Activated CD4-positive, alpha-beta memory T cell treated with anti-CD3 and anti-CD28 coated beads for 36 hours (primary cell): ENCODE measurements at places on chromosomes 11 and 22.

- H3K27me3 ChIP-seq, result peaks cover 41% of the 10 kb centered on the region
- peaks cover 2% of the 10 kb centered on the region for H3K4me1 ChIP-seq
- no peak for DNase-seq
- no peak overlapping the region for H3K27ac ChIP-seq
- no peaks in the 10 kb centered on the region for H3K36me3 ChIP-seq
- H3K4me3 ChIP-seq, result no peak overlapping the region
Measured at GRCh38 chr22:44542561-44543222, 44.7 kb upstream of the RTL6 start.

- DNase-seq, result no peak
- no peaks in the 10 kb centered on the region for H3K36me3 ChIP-seq
- no peak overlapping the region for H3K4me3 ChIP-seq
- no peak overlapping the region for H3K27ac ChIP-seq
Measured at GRCh38 chr11:77175021-77175842, 47.2 kb downstream of the MYO7A start.

- DNase-seq, result no peak
- H3K4me1 ChIP-seq, result no peaks in the 10 kb centered on the region
- no peaks in the 10 kb centered on the region for H3K27me3 ChIP-seq
- no peak overlapping the region for H3K4me3 ChIP-seq
- no peak overlapping the region for H3K27ac ChIP-seq
Measured at GRCh38 chr11:27022659-27023251, 17.9 kb upstream of the BBOX1 start.

- no peaks in the 10 kb centered on the region for H3K36me3 ChIP-seq
- no peak overlapping the region for H3K27ac ChIP-seq
- no peak overlapping the region for H3K4me3 ChIP-seq
- peaks cover 4% of the 10 kb centered on the region for H3K4me1 ChIP-seq
- H3K27me3 ChIP-seq, result no peaks in the 10 kb centered on the region
- no peak for DNase-seq
Measured at GRCh38 chr11:88831303-88831890, 234.4 kb downstream of the GRM5 start.

GRCh38 chr11:112051768-112052167, 22.0 kb downstream of the PIH1D2 start:
- H3K4me3 ChIP-seq, result no peak overlapping the region
- DNase-seq, result no peak
- peaks cover 57% of the 10 kb centered on the region for H3K36me3 ChIP-seq
- H3K27ac ChIP-seq, result no peak overlapping the region

GRCh38 chr11:66607126-66607834, 9.2 kb upstream of the RBM14 start:
- no peaks in the 10 kb centered on the region for H3K27me3 ChIP-seq
- H3K27ac ChIP-seq, result no peak overlapping the region
- peaks cover 5% of the 10 kb centered on the region for H3K36me3 ChIP-seq
- DNase-seq, result no peak

GRCh38 chr22:37043828-37044538, 7.6 kb upstream of the KCTD17 start:
- no peaks in the 10 kb centered on the region for H3K27me3 ChIP-seq
- no peak overlapping the region for H3K4me3 ChIP-seq
- peaks cover 25% of the 10 kb centered on the region for H3K4me1 ChIP-seq

GRCh38 chr11:27412192-27412691, 49.2 kb upstream of the CCDC34 start:
- H3K27ac ChIP-seq, result no peak overlapping the region
- no peak overlapping the region for H3K4me3 ChIP-seq
- H3K4me1 ChIP-seq, result no peaks in the 10 kb centered on the region

DNA sequence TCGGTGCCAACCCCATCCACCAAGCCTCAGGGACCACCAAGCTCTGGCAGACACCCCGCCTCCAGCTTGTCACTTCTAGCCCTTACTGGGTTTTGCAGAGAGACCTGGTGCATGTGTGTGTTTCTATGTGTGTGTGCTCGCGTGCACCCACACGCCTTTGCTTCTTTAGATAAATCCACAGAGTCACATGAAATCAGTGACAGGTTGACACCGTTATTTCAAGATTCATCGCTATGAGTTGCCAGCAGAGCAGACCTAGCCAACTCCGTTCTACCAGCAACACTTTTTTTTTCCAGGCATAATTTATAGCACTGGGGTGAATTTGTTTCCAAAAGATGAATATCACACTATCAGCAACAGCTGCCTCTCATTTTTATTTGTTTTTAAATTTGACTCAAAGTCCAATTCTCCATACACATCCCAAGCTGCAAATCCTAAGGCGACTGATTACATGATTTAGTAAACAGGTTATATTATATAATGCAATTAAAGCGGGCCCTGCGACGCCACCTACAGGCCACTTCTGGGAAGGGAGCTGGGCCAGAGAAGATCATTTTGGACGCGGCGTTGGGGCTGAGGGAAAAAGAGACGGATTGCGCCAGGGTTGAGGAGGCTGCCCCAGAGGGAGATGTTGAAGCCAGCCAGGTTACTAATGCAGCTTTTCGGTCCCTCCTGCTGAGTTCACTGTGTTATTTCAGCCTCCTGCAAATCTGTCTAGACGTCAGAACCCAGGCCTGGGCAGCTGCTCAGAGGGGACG, 150.5 kb downstream of the FEZ1 start:
- peaks cover 8% of the 10 kb centered on the region for H3K27me3 ChIP-seq
- H3K4me3 ChIP-seq, result no peak overlapping the region
- H3K4me1 ChIP-seq, result no peaks in the 10 kb centered on the region
- DNase-seq, result peak; percentile 59
- no peak overlapping the region for H3K27ac ChIP-seq

DNA sequence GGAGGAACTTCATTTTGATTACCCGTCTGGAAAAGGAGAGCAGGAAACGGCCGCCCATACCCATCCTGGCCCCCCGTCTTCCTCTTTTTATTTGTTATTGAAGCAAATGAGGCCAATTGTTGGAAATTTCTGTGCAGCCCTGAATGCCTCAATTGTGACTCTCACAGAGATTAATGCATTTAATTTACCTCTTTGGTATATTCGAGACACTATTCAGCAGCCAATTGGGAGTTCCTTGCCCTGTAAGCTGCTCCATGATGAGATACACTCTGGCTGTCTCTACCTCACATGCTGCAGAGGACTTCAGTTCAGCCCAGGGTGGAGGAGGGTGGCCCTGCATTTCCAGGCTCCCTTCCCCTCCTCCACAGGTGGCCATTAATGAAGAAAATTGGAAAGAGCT, 60.6 kb upstream of the NTM start:
- H3K36me3 ChIP-seq, result no peaks in the 10 kb centered on the region
- no peaks in the 10 kb centered on the region for H3K4me1 ChIP-seq
- no peak for DNase-seq
- no peak overlapping the region for H3K4me3 ChIP-seq

DNA sequence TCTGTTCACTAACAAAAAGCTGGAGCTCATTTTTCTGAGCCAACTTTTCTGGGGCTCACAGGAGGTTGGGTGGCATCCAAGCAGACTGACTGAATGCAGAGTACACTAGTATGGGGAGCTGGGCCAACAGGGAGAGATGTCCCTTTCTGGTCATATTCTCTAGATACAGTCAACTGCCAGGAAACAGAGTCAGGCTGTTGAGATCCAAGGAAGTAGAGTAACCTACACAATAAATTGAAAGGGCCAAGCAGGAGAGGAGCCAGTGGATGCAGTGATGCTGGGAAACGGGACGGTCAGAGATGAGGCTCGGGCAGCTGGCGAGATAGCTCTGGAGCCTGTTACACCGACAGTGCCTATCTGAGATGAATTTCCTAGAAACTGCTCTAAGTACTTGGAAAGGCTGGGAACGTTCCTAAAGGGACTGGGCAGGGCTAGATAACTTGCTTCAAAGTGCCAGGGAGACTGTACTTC, 71.1 kb downstream of the LARGE2 start:
- no peak for DNase-seq
- H3K4me1 ChIP-seq, result peaks cover 21% of the 10 kb centered on the region
- no peaks in the 10 kb centered on the region for H3K27me3 ChIP-seq
- no peak overlapping the region for H3K27ac ChIP-seq
- H3K36me3 ChIP-seq, result no peaks in the 10 kb centered on the region

DNA sequence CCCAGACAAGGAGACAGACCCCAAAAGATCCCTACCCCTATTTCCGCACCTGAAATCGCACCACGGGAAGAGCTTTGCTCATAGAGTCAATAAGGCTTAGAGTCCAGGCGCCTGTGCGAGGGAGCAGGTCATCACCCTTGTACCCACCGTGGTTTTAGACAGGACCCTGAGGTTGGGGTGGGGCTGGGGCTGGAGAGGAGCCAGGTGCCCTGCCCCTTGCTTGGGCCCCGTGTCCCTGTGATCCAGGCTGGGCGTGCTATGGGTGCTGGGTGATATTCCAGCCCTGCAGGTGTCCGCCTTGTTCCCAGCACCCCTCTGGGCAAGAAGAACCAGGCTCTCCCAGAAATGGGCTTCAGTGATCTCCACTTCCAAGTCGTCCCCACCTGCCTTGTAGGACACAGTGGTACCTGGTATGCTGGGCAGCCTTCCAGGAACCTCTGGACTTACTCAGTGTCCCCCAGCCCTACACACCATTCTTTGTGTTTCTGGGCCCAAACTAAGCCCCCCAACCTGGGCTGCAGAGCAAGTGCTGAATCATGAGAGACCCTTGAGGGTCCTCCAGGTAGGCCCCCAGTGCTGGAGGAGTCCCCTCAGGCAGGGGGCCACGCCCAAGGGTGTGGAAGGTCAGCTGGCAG, 4.5 kb downstream of the CD81 start:
- H3K4me3 ChIP-seq, result no peak overlapping the region
- peaks cover 7% of the 10 kb centered on the region for H3K36me3 ChIP-seq
- no peaks in the 10 kb centered on the region for H3K27me3 ChIP-seq
- no peak for DNase-seq
- H3K4me1 ChIP-seq, result peaks cover 46% of the 10 kb centered on the region

GRCh38 chr11:10109806-10110205, 184.2 kb downstream of the SBF2 start:
- H3K4me1 ChIP-seq, result no peaks in the 10 kb centered on the region
- no peak for DNase-seq
- no peak overlapping the region for H3K27ac ChIP-seq
- no peak overlapping the region for H3K4me3 ChIP-seq
- H3K27me3 ChIP-seq, result no peaks in the 10 kb centered on the region
- peaks cover 3% of the 10 kb centered on the region for H3K36me3 ChIP-seq

DNA sequence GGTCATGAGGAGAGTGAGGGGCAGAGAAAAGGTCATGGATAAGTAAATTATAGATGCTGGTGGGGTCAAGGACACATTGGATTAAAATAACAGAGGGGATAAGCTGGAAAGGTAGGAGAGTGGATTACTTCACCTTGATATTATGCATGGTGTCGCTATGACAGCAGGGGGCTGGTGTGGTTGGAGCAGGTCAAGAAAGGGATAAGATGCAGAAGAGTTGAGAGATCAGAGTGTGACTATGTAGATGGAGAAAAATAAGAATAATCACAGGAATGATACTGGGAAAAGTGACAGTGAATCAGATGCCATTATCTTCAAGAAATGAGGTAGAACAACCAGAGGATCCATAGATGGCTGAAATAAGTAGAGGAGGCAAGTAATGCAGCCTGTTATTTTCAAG, 29.4 kb upstream of the AMOTL1 start:
- no peak for DNase-seq
- H3K27ac ChIP-seq, result no peak overlapping the region
- no peaks in the 10 kb centered on the region for H3K36me3 ChIP-seq
- no peak overlapping the region for H3K4me3 ChIP-seq

- no peak overlapping the region for H3K4me3 ChIP-seq
- no peaks in the 10 kb centered on the region for H3K4me1 ChIP-seq
- no peaks in the 10 kb centered on the region for H3K36me3 ChIP-seq
- no peak for DNase-seq
Measured at GRCh38 chr11:126766440-126766839, 234.1 kb downstream of the KIRREL3 start.

DNA sequence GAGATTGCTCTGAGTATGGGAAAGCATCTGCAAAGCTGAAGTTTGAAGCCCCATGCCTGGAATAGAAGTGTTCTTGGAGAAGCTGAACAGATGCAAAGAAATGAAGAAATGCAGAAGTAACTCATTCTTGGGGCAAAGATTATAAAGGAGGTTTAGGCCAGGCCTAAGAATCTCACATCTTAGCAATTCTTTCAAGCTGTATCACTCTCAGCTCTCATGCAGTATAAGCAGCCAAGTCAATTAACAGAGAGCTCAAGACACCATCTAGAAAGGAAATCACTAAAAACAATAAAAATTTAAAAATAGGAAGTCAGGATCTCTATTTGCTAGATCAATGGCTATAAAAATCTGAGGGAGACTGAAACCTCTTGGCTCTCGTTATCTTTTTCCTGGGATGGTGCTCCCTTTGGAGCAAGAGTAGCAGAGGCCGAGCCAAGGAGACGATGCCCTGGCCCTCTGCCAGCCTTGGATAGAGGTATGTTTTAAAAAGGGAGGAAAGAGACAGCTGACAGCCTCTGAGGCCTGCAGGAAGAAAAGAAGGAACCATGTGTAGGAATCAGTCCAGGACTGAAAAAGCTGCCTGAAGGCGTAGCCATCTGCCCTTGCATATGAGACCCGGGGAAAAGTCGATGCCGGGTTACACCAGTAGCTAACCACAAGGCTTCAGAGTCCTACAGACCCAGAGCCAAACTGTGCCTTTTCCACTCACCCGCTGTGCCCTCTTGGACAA, 229.8 kb downstream of the BLID start:
- DNase-seq, result no peak
- H3K36me3 ChIP-seq, result no peaks in the 10 kb centered on the region
- H3K27me3 ChIP-seq, result no peaks in the 10 kb centered on the region
- H3K4me1 ChIP-seq, result no peaks in the 10 kb centered on the region
- H3K27ac ChIP-seq, result no peak overlapping the region
- H3K4me3 ChIP-seq, result no peak overlapping the region

DNA sequence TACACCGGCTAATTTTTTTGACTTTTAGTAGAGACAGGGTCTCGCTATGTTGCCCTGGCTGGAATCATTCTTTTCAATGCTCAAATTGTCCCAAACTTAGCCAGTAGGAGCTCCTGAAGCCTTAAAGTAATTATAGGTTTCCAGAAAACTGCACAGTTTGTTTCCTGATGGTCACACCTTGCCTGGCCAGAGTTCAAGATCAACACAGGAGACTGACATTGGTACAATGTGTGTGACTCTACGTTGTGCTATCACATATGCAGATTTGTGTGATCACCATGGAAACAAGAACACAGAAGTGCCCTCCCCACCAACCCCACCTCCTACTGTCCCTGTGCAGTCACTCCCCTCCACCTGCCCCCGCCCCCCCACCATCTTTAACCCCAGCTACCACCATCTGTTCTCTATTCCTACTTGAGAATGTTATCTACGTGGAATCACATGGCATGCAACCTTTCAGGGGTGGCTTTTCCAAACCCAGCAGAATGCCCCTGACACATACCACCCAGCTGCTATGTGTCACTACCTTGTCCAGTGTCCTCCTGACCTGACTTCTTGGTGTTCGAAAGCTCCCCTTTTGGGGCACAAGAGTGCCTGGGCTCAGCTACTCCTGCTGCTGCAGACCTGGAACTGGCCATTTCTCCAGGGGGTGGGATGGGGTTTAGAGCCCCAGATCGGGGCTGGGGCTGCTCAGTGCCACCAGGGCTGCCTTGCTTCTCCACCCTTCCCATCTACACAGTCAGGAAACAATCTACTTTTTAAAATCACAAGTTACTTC, 6.1 kb upstream of the NAP1L4 start:
- no peaks in the 10 kb centered on the region for H3K27me3 ChIP-seq
- H3K4me1 ChIP-seq, result peaks cover 3% of the 10 kb centered on the region
- no peak overlapping the region for H3K27ac ChIP-seq
- H3K36me3 ChIP-seq, result peaks cover 27% of the 10 kb centered on the region
- DNase-seq, result no peak
